ENCODE measurements at places on chromosomes 1 and 21.

GRCh38 chr1:68361346-68361910, 88.3 kb downstream of the RPE65 start:
- DNase-seq: no peak

DNA sequence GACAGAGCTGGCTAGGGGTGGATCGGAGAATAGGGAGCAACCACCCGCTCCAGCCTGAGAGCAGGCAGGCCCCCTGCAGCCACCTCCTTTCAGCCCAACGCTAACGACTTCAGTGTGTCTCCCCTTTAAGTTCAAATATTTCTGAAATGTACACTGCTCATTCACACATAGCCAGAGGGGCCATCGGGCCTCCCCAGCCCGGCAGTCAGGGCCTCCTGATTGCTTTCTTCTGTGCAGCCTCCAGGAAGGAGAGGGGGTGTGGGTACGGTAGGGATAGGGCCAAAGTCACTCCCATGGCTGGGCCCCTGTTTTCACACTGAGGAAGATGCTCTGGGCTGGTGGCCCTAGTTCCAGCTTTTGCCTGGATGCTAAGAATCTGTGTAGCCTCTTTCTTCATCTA, 64.8 kb downstream of the EPHB2 start:
- no peak for DNase-seq

DNA sequence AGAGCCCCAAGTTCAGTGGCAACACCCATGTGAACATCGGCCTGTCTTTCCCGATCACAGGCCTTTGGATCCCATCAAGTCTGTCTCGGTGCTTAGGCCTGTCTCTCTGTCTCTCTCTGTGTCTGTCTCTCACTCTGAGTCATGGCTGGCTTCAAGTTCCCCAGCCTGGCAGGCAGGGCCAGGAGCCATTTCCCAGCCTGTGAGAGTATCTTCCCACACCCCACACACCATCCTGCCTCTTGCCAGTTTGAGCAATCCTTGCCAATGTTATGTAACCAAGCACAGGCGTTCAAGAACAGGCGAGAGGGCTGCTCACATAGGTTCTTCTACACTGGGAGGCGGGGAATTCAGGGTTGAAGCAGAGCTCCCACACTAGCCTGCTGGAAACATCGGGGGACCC, 70.0 kb upstream of the TMEM51 start:
- no peak for DNase-seq

GRCh38 chr1:22567197-22567596, 3.9 kb downstream of the EPHA8 start:
- DNase-seq: no peak

DNA sequence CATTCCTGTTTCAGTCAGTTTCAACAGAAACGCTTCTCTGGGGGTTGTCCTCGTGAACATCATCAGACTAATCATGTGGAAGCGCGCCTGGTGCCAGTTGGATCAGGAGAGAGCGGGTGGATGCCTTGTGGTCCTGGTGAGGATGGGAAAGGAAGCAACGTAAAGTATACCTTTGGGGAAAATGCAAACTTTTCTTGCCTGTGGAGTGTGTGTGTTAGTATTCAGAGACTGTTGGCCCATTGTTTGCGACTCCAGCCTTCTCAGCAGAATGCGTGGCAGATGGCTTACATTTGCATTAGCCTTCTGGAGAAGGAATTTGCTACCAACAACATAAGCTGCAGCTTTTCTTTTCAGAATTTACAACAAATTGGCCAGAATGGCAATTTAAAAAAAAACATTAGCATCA, 173.9 kb downstream of the RWDD3 start:
- DNase-seq: no peak

DNA sequence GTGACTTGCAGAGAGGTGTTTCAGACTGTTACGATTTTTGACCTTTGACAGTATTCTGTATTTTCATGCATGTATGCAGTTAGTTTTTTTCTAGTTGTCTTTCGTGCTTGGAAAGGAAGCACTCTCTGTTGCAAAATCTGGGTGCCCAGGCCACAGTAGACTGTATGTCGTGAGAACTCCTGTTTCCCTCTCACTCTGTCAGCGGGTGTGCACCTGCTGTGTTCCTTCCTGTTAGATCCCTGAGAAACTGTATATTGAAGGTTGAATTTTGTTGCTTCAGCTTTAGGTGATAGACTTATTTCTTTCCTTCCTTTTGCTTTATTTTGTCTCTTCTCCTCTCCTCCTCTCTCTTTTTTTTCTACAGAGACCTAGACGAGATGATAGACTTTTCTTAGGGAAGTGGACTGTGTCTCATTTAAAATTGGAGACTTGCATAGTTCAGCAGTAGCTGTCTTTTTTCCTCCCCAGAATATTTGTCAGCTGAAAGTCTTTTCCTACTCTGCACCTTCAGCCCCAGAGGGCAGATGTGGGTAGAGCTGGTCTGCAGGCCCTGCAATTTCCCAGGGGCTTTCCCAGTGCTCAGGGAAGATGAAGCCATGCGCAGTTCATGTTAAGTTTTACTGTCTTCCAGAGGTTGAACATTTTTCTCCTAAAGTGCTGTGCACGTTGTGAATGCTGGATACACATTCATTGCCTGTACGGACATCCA, 1.4 kb downstream of the TRAPPC10 start:
- DNase-seq: no peak

- DNase-seq: no peak
Measured at GRCh38 chr1:241503444-241503843, 16.1 kb downstream of the FH start.

All from neuronal stem cell (in vitro differentiated cells).